ENCODE measurements at places on chromosomes 6 and 20.

GRCh38 chr20:56634307-56634706 is 5.2 kb downstream of the TFAP2C start:
- DNase-seq, result no peak

DNA sequence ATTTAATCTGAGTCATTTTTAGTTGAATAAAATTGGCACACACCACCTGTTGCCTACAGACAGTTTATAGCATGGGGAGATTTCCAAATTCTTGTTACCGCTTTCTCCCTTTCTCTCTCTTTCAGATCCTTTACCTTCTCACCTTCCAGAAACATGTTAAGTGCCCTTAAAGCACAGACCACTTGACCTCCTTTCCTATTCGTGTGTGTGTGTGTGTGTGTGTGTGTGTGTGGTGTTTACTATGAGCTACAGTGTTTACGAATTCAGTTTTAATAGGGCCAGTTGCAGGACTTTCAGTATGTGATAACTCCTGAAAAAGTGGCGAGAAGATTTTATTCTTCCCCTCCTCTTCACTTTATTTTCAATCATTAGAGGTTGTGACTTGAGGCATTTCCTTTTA is 258.1 kb downstream of the BMP2 start:
- DNase-seq, result no peak

GRCh38 chr6:17492350-17492749 is 99.0 kb downstream of the CAP2 start:
- DNase-seq, result no peak

- DNase-seq, result no peak
Measured at GRCh38 chr6:1870932-1871331, 261.2 kb downstream of the FOXC1 start.

DNA sequence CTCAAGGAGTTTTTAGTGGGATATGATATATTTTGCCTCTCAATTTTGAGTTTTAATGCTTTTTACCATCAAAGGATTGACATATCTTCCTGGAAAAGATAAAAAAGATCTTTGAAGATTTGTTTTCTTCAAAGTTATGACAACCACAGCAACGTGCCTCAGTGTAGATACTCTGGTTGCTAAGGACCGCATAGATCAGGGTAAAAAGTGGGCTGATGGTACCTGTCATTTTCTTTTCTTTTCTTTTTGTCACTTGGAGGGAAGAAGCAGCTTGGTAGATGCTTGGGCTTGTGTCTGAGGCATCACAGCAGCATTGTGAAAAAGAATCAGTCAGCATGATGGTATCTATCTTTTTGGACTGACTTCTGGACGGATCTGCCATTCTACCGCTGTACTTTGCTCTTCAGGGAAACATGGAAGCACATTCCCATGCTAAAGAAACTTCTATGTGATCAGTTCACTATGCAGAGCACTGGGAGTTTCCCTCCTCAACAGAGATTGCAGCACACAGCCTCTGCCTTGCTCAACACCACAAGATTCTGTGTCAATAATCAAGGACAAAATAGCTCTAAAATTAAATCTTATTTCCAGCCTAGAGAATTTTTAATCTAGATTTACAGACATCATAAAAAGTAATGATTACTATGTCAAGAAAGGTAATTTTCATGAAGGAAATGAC is 54.8 kb upstream of the SGK1 start:
- no peak for DNase-seq

DNA sequence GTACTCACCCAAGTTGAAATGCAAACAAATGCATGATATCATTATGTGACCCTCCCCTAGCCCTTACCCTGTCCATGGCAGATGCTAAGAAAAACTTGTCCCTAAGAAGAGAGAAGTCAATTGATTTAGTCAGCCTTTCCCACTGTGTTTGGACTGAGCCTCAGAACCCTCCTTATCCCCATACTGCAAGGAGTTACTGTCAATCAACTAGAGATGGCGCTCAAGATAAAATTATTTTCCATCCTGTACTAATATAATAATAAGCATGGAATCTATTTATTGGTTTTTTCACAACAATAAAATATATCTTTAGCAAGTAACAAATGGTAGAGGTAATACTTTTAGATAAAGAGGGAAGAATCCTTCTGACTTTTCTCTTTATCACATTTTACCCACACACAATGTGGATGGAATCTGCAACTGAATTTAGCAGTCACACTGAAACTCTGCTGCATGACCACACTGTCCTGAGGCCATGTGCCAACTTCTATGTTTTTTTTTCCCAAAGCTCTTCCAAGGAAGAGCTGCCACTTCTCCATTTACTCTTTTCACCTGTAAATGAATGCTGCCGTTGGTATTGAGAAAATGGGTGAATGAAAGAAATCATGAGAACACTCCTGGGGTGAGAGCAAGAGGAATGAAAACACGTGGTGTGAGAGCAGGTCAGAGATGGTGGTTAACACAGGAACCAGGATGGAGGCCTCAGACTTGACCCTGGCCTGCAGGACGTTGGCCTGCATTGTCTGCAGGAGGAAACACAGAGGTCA is 10.5 kb downstream of the NT5E start:
- no peak for DNase-seq

DNA sequence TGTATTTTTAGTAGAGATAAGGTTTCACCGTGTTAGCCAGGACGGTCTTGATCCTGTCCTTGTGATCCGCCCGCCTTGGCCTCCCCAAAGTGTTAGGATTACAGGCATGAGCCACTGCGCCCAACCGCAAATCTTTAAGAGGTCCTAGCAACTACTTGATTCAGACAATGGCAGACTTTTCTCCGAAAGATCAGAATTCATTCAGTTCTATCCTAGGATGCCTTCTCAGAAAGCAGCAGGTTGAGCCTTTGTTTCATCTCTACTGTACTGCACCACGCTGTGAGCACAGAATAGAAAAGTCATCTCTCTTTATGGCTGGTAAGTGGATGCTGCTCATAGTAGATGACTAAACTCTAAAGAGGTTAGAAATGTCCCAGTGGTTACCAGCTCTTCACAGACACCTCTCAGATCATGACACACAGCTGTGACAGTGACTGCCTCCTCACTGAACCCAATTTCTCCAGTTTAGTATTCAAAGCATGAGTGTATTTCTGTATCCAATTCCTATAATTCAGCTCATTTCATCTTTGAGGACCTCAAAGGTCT is 6.0 kb upstream of the HSF2 start:
- no peak for DNase-seq

DNA sequence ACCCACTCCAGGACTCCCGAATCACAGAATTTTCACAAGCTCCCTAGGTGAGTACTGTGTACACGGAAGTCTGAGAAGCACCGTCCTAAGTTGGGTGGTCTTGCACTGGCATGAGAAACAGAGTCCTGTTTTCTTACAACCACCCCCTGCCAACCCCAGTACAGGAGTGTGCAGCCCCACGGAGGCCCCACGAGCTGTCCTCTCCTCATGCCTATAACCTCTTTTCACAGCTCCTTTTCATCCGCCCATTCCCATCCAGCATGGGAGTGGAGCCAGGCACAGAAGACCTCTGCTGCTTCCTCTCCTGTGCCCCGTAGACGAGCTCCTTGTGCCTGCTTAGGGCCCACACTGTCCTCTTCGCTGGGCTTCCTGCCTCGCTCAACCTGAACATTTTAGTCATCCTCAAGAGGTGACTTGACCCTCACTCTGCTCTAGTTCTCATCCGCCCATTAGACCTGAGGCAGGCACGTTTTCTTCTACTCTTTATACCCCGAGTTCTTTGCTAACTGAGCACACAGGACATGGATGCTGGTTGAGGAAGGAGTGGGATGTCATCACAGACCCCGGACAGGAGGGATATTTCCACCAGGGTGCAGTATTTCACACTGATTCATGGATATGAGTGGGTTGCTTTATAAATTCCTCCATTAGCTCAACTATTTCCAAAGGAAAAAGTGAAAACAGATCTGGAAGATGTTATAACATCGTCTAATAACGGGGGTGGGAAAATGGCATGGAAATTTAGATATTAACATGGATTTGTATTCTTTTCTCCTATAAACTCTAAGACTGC is 160.5 kb downstream of the TTLL2 start:
- DNase-seq, result no peak

DNA sequence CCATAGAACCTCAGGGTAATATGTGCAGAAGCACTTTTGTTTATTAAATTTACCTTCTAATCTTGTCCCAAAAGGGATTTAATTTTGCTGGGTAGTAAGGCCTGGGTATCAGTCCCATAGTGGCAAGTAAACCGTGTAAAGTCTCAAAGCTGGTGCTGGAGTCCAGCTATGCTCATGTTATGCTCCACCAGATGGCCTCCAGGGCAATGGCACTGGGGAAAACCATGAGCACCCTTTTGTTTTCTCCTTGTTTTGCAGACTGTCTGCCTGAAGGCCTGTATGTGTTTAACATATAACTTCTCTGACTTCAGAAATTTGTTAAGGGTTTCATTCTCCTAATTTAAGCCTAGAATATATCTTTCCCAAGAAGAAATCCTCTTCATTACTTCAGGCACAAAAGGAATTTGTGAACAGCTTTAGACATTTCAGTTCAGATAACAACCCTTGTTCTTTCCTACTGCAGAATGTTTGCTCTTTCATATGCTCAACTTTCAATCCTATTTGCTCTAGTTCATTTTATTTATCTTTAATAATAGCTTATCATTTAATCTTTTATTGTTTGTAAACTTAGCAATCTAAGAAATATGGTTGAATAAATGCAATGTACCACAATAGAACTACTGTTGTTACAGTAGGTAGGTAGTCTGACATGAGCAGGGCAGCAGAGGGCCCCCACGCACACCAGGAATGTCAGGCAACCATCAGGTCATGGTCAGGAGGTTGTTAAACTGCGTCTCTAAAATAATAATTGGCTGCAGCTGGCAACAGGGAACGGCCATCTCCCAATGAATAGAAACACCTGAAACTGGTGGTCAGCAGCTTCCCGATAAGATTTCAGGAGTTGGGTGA is 162.8 kb downstream of the TENT5A start:
- DNase-seq, result no peak

DNA sequence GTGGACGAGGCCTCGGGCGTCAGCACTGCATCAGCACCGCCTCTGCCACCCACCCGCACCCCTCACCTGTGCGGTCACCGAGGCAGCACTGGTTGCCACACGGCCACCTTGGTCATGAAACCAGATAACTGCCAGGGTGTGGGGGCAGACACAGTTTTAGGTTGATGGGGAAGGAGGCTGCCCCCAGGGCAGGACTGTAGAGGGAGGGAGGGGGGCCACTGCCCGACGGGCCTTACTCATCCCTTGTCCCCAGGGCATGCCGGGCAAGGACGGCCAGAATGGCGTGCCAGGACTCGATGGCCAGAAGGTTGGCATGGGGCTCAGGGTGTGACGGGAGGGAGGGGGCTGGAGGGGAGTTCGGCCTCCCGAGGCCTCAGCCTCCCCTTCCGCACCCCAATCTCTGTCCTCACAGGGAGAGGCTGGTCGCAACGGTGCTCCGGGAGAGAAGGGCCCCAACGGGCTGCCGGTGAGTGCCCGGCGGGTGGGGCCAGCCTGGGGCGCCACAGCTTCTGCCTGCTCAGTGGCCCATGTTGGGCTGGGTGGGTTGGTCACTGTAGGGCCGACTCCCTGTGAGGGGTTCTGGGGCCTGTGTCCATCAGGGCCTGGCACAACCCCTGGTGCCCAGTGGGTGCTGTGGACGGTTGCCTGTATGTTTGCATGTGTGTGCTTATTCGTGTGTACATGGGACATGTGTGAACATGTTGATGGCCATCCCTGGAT is 11.8 kb downstream of the COL9A3 start:
- no peak for DNase-seq

DNA sequence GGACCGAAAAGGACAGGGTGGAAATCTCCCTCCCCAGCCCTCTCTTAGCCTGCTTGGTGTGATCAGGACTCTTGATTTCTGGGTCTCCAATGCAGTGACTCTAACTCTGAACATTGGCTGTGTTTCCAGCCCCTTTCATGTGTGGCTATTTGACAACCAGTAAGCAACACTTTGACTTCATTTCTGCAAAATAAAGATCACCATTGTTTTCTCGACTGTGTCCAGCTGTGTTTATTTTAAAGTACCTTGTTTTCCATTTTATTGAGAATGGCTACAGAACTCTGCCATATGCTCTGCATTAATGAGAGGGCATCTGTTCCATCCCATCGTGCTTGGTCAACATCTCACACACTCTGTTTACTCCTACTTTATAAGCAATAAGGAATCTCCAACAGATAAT is 60.9 kb upstream of the TAGAP start:
- DNase-seq, result no peak

DNA sequence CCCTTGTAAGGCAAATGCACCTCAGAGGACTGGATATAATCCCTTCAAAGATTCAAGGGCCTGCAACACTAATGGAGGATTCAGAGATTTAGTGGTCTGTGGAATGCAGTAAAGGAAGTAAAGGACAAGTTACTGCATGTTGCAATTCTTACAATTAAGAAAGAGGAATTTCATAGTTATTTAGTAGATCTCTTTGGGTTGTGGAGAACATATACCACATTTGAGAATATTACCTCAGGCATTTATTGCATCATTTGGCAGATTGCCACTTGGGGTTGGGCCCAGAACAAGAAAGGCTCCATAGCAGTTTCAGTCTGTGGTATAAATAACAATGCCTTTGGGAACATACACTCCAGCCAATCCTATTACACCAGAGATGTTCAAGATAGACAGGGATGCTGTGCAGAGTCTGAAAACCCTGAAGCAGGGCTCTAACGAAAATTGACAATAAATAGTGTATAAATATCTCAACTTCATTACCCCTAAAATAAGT is 20.9 kb upstream of the EPM2A start:
- DNase-seq, result peak; percentile 23

DNA sequence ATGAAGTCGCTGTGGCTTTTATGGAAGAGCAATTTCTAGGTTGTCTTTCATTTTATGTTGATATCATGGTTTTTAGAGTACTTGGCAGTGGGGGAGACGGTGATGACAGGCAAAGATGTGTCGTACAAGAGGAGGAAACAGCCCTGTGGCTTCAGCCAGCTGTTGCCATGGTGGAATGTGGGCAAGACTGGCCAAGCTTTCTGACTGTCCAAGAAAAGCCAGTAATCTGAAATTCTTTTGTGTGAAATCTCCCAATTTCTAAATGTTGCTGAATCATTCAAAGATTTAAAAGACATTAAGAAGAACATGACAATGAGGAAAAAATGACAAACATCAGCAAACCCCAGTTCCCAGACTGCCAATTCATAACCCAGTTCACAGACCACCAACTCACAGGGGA is 23.1 kb downstream of the PFDN4 start:
- DNase-seq, result no peak

DNA sequence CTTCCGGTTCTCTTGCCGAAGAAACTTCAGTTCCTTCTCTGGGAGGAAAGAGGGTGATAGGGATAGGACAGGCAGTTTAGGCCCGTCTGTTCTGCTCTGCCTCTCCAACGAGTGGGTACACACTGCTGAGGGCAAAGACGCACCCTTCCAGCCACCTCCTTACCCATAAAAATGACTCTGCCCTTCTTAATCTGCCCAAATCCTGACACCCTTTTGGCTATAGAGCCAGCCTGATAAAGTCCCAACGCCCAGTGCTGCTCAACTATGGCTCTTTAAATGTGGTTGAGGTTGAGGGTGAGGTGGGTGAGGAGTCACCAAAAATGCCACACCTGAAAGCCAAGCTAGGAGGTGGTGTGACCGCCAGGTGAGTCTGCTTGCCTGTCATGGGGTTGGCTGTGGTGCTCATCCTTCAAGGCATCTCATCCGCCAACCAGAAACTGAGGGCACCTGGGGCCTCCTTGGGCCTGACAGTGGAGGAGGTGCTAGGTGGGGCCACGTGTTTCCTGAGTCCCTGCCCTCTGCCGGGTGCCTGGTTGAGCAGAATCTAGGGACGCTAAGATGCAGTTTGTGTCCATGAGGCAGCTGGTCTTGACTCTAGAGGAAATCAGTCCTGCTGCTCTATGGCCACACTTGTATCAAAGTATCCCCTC is 16.3 kb downstream of the CCDC167 start:
- DNase-seq, result no peak

- DNase-seq, result no peak
Measured at GRCh38 chr20:47285189-47285588, 71.3 kb downstream of the ZMYND8 start.
